SW 1271 (cell line): ENCODE measurements at places on chromosomes 3 and 15.
A peak's percentile ranks its signal among the peaks of the same experiment; 100 is the strongest.

DNA sequence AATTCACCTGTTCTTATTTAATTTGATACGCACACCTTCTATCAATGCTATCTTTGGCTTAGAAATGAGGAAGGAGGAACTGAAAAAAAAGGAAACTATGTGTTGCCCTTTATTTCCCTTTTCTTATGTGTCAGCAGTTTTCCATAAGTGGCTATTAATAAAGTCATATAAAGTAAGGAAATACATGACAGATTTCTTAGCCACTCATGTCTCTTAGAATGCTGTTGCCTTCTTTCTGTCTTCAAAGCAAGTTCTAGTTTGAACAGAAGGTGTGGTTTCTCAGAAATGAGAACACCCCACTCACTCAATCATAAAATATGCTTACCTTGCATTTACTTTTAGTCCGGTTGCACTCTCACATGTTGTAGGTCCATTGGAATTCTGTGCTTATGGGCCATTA is 640.5 kb upstream of the GRM7 start:
- no peak for DNase-seq

GRCh38 chr3:42698216-42698910 is 4.2 kb downstream of the HHATL start:
- no peak for DNase-seq

DNA sequence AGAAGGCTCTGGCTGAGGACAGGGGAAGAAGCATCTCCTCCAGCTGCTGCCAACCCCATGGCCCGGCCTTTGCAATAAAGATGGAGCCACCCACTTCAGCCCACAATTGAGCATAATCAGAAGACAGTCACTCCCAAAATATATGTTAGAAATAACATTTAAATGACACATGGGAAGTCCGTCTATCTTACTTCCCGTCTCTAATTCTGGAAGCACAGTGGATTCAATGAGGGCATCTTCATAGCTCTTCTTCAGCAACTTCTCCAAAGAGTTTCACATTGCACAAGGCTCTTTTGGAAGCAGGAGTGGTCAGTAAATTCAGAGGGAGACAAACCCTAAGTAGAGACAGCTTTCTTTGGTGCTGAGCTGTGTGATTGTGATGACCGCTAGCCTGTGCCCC is 67.0 kb upstream of the SEC61A1 start:
- no peak for DNase-seq

GRCh38 chr15:39979606-39980005 is 45.7 kb downstream of the EIF2AK4 start:
- no peak for DNase-seq

DNA sequence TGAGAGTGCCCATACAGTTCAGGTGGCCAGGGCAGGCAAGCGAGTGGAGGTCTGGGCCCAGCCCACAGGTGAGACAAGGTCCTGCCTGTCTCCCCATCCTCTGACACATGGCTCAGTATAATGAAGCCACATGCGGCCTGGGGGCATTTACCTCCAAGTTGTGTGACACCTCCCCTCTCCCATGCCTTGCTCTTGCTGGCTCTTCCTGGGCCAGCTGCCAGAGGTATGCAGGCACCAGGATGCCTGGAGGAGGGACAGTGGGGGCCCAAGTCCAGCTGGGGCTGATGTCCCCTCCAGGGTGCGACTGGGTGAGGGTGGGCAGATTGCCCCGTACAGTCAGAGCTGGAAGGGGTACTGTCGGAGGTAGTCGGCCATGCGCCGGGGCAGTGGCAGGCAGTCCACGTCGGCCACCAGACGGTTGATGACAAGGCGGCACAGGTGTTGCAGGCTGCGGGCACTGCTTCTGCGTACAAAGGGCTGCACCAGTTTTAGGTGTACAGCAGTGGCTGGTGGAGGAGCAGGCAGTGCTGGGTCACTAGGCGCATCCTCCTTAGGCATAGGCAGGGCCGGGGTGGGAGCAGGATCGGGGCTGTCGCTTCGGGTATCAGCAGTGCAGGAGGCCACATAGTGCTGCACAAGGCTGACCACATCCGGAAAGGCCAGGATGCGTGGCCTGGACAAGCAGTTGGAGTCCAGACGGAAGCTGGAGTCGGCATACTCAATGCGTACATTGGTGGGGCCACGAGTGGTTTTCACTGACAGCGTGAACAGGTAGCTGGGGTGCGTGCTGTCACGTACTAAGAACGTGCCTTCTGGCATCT is 4.1 kb downstream of the CISH start:
- DNase-seq: no peak

- DNase-seq: no peak
These were observed 352.0 kb upstream of the ADAMTS9 start for GRCh38 chr3:65039754-65040210.

GRCh38 chr3:74423867-74424266 is 190.6 kb downstream of the CNTN3 start:
- DNase-seq: no peak

GRCh38 chr3:31249545-31249944 is 283.2 kb upstream of the STT3B start:
- DNase-seq: no peak

- DNase-seq: no peak
These were observed 442.9 kb downstream of the EDEM1 start for GRCh38 chr3:5630406-5630805.

DNA sequence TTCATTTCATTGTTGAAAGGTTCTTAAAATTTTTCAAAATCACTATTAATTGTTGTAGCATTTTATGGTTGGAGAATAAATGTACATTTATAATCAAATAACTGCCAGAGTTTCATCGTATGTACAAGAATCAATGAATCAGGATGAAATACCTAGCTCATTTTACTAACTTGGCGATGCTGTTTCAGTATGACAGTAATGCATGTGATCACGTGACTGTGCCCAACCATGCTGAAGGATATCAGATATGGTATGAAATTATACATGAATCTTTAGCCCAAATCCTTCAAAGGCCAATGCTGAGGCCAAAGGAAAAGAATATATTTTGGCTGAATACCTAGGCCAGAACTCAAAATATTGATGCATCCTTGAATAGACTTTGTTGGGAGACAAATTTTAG is 288.3 kb upstream of the TGFBR2 start:
- no peak for DNase-seq

DNA sequence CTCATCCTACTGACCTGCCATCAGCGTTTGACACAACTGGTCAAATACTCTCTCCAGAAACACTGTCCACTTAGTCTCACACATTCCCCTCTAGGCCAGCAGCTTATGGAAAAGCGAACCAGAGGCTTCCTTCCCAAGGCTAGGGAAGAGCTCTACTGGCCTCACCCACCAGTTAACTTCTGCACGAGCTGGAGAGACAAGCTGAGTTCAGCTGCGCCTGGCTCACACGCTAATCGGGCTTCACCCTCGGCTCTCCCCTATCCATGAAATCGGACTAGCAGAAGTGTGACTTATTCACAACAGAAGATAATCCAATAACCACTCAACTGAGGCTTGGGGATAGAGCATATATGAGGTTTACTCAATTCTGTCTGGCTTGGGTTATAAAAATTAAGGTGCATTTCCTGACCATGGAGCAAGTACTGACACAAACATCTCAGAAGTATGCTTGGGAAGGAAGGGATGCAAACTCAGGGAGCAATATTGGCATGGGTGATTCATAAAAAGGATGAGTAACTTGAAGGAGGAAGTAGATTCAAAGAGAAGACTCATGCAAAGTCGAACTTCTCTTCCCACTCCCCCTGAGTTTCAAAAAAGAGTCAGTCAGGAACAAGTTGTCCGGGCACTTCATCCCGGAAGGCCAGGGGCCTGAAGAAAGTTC is 73.1 kb downstream of the XXYLT1 start:
- peak; percentile 54 for DNase-seq

- no peak for DNase-seq
These were observed 69.9 kb downstream of the FILIP1L start for GRCh38 chr3:100044369-100044768.

DNA sequence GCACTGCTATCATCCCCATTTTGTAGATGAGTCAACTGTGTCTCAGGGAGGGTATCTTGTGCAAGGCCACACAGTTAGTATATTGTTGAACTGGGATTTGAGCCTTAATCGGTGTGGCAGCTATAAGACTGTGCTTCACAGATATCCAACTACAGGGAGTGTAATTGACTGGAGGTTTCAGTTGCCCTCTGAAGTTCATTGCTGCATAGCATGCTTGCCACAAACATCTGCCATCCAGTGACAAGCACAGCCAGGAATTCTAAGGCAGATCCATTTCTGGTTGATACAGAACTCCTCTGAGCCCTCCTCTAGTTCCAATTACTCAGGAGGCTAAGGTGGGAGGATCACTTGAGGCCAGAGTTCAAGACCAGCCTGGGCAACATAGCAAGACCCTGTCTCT is 16.4 kb downstream of the FSD2 start:
- DNase-seq: no peak

- DNase-seq: no peak
These were observed 259.3 kb downstream of the PLCL2 start for GRCh38 chr3:17143893-17144664.

- DNase-seq: no peak
These were observed 84.3 kb upstream of the ABI3BP start for GRCh38 chr3:101077361-101078011.

GRCh38 chr15:68191555-68191954 is 13.6 kb downstream of the CALML4 start:
- no peak for DNase-seq

GRCh38 chr15:98063315-98063714 is 102.8 kb downstream of the ARRDC4 start:
- DNase-seq: no peak

GRCh38 chr3:108404368-108404767 is 106.0 kb downstream of the MYH15 start:
- DNase-seq: no peak

- no peak for DNase-seq
These were observed at the start of gene SCG3 for GRCh38 chr15:51681303-51681963. SCG3 (plus strand) TSS chr15:51681503; CDS start chr15:51681756, 253 bp downstream.

GRCh38 chr3:128353991-128354687 is 112.6 kb downstream of the DNAJB8 start:
- DNase-seq: no peak

- no peak for DNase-seq
These were observed 46.1 kb upstream of the FGD5 start for GRCh38 chr3:14772533-14773138.

DNA sequence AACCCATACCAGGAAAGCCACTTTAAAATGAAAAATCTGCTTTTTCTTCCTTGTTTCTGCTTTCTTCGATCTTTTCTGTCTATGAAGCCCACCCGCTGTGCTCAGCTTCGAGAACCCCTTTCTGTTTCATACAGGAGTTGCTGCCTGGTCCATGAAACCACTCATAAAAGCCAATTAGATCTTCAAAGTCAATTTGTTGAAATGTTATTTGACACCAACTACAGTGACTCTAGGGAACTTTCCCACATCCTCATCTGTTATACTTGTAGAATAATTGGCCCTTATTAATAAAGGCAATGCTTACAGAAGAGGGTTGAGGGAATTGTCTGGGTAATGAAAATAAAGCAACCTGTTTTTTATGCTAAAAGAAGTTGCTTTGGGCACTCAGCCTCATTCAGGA is 523.6 kb downstream of the OCA2 start:
- DNase-seq: no peak

DNA sequence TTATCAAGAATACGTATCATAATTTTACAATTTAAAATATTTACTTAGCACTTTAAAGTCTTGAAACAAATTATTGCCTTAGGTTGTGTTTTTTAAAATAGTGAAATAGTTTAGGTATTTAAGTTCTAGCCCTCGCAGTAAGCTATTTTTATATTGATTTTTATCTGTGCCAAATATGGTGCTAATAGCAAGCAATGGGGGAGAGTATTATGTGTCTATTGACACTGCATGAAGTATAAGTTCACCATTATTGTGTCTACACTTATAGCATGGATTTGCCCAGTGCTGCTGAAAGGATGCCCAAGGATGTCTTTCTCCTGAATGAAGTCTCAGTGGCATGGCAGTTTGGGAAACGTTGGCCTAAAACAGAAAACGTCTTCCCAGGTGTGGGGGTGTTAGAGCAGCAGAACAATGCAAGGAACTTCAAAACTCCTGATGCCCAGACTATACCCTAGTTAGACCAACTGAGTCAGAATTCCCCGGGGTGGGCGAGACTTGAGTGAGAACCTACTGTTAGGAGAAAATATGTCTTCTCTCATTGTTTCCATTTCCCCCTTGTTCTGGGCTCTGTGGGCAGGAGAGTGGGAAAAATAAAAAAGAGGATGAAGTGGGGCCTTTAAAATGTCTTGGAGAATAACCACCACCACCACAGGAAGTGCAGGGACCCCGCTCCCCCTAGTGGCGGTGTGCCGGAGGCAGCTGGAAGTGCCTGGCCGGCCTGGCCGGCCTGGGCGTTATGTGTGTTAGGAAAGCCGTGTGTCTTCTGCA is 104.2 kb upstream of the SLC7A14 start:
- DNase-seq: peak; percentile 24

GRCh38 chr3:108820586-108820985 is 2.0 kb upstream of the TRAT1 start:
- no peak for DNase-seq

DNA sequence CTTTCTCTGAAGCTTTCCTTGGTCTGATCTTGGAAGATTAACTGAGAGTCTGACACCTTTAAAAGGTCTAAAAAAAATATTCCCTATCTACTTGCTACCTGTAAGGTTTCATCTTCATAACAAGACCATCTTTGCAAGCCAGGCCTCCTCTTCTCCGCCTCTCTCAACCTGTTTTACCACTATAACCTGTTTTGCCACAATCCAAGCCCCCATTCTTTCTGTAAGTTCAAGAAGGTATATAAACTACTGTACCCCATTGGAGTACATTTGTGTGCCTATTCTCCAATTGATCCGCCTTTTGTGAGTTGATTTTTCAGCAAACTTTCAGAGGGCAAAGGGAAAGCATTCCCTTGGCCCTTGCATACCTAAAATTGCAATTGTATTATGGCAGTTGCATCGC is 319.3 kb upstream of the NECTIN3 start:
- DNase-seq: no peak

- no peak for DNase-seq
These were observed 65.1 kb downstream of the ZNF445 start for GRCh38 chr3:44412365-44412764.

DNA sequence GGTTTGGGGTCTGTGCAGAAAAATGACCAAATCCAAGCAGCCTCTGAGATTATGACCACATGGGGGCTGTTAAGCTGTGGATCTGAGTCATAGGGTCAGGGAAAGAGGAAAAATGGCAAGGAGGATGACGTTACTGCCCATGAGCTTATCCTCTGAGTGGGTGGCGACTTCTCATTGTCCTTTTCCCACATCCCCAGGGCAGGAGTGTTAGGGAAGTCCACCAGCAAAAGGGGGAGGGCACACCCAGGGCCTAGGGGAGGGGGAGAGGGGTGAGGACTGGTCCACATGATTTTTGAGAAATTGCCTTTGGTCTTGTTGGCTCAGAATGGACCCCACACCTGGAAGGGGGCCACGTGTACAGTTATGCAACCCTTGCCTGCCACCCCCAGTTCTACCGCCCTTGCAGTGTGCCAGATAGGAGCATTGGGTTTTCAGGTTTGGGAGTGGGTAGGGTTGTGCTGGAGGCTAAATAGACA is 2.6 kb downstream of the CD276 start:
- DNase-seq: peak; percentile 37

DNA sequence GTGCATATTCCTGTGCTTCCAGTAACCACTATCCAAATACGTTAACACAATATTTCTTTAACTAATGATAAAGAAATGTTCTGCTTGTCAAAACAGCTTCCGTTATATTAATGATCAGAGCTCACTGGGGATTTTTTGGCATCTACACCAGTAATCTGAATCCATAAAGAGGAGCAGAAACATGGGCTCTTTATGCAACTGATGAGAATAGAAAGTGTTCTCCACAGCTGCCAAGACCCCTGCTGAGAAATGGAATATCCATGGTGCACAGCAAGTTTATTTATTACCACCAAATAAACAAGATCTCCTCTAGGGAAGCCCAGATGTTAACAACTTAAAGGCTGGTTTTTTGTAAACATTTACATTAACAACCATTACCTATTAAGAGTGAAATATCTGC is 54.5 kb downstream of the ALDH1A2 start:
- DNase-seq: no peak
